ENCODE measurements at places on chromosomes 3 and 15.

DNA sequence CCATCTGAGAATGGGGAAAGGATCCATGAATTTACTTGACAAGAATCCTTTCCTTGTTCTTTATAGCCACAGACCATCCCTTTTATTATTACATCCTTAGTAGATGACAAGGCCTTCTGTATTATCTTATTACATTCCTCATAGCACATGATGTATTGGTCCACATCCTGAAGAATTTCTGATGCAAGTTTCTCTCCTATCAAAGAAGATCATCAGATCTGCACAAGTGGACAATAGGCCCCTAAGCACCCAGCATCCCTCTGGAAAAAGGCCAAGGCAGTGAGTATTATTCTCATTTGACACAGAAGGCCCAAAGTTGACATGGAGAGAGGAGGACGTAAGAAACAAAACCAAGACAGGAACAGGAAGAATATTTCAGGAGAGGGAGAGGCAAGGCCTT is 31.4 kb downstream of the MYL3 start:
- H3K4me3 ChIP-seq: no peak overlapping the region
- H3K27me3 ChIP-seq: no peaks in the 10 kb centered on the region
- H3K27ac ChIP-seq: no peak overlapping the region
- H3K4me1 ChIP-seq: peaks cover 10% of the 10 kb centered on the region
- no peak for DNase-seq

DNA sequence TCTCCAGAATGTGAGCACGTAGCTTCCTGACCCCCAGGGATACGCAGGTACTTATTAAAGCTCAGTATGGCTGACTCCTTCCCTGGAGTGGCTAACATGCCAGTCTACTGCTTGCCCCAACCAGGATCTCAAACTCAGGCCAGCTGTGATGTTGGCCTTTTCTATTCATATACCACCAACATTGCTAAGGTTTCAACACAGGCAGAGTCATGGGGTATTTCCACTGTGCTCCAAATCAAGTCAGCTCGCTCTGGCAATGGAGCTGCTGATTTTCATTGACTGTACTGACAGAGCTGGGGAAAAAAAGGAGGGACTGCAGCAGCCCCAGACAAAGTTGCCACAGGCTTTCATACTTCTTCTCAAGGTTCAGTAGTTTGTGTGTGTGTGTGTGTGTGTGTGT is 87.0 kb downstream of the CFAP20DC start:
- H3K27me3 ChIP-seq: no peaks in the 10 kb centered on the region
- H3K36me3 ChIP-seq: no peaks in the 10 kb centered on the region
- no peak overlapping the region for H3K27ac ChIP-seq
- no peaks in the 10 kb centered on the region for H3K4me1 ChIP-seq
- no peak overlapping the region for H3K4me3 ChIP-seq

DNA sequence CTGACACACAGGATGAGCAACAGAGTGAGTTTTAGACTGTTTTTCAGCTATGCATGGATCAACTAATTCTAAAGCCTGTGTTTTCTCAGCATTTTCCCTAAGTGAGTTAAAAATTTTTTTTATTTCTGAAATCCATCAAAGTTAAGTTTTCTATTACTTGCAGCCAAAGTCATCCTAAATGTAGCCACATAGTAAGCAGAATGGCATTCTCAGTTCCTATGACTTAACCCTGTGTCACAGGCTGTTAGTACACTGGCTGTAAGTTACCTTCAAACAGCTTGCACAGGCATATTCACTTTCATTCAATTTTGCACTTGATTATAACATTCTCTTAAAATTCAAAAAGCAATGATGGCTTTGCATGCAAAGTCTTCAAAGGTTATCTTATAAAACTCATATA is 368.2 kb downstream of the OCA2 start:
- H3K27ac ChIP-seq: no peak overlapping the region
- H3K36me3 ChIP-seq: no peaks in the 10 kb centered on the region
- no peaks in the 10 kb centered on the region for H3K4me1 ChIP-seq
- no peaks in the 10 kb centered on the region for H3K27me3 ChIP-seq

- H3K4me3 ChIP-seq: no peak overlapping the region
- no peaks in the 10 kb centered on the region for H3K36me3 ChIP-seq
- H3K4me1 ChIP-seq: no peaks in the 10 kb centered on the region
- H3K27ac ChIP-seq: no peak overlapping the region
- no peak for DNase-seq
Observed at GRCh38 chr3:122247825-122248185, 64.3 kb downstream of the CASR start.

GRCh38 chr3:48848816-48849515 is 1.3 kb upstream of the PRKAR2A start:
- no peaks in the 10 kb centered on the region for H3K36me3 ChIP-seq
- H3K27me3 ChIP-seq: no peaks in the 10 kb centered on the region
- H3K27ac ChIP-seq: no peak overlapping the region
- H3K4me1 ChIP-seq: no peaks in the 10 kb centered on the region
- no peak for DNase-seq
- H3K4me3 ChIP-seq: no peak overlapping the region

DNA sequence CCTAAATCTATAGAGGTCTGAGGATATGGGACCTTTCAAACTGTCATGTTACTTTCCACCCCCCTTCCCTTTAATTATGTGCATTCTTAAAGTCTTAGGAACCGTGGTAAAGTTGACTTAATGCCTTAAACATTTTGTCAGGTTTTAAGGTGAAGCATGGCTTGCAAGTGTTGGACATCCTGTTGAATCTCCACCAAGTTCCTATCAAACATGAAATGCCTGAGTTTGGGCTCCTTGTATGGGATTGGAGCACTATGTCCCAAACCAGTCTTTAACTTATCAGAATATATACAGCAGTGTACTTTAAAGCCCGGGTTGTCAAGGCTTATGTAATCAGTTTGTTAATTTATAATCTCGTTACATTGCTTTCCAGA is 1.1 kb downstream of the SNRK start:
- peak overlapping the region; percentile 77 for H3K27ac ChIP-seq
- peak overlapping the region; percentile 86 for H3K4me3 ChIP-seq
- peaks cover 7% of the 10 kb centered on the region for H3K27me3 ChIP-seq
- H3K36me3 ChIP-seq: peaks cover 19% of the 10 kb centered on the region
- DNase-seq: no peak

- H3K36me3 ChIP-seq: no peaks in the 10 kb centered on the region
- no peak overlapping the region for H3K27ac ChIP-seq
- DNase-seq: peak; percentile 16
- no peak overlapping the region for H3K4me3 ChIP-seq
- H3K4me1 ChIP-seq: peaks cover 8% of the 10 kb centered on the region
- no peaks in the 10 kb centered on the region for H3K27me3 ChIP-seq
Observed at GRCh38 chr15:66638377-66638776, 63.7 kb upstream of the SMAD6 start.

GRCh38 chr15:35546511-35547381 is 781 bp upstream of the DPH6 start:
- peak overlapping the region; percentile 98 for H3K27ac ChIP-seq
- no peaks in the 10 kb centered on the region for H3K36me3 ChIP-seq
- H3K4me1 ChIP-seq: peaks cover 23% of the 10 kb centered on the region
- no peak for DNase-seq
- peak overlapping the region; percentile 53 for H3K4me3 ChIP-seq

- no peak overlapping the region for H3K27ac ChIP-seq
- no peaks in the 10 kb centered on the region for H3K36me3 ChIP-seq
- H3K4me3 ChIP-seq: no peak overlapping the region
- DNase-seq: no peak
- no peaks in the 10 kb centered on the region for H3K4me1 ChIP-seq
Observed at GRCh38 chr15:101435761-101436160, 53.7 kb downstream of the PCSK6 start.

DNA sequence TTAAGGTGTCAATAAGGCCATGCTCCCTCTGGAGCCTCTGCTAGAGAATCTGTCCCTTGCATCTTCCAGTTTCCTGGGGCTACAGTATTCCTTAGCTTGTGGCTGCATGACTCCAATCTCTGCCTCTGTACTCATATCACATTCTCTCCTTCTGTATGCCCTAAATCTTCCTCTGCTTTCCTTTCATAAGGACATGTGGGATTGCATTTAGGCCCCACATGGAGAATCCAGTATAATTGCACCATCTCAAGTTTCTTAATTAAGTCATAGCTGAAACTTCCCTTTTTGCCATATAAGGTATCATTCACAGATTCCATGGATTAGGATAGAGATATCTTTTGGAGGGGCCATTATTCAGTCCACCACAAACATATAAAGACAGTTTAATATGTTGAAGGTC is 409.8 kb upstream of the TMCO5A start:
- no peak overlapping the region for H3K27ac ChIP-seq
- H3K4me3 ChIP-seq: no peak overlapping the region
- H3K36me3 ChIP-seq: no peaks in the 10 kb centered on the region
- DNase-seq: no peak
- H3K27me3 ChIP-seq: no peaks in the 10 kb centered on the region

- no peak for DNase-seq
- H3K4me1 ChIP-seq: no peaks in the 10 kb centered on the region
- H3K36me3 ChIP-seq: no peaks in the 10 kb centered on the region
- no peaks in the 10 kb centered on the region for H3K27me3 ChIP-seq
- H3K27ac ChIP-seq: no peak overlapping the region
- H3K4me3 ChIP-seq: no peak overlapping the region
Observed at GRCh38 chr15:47669221-47669620, 48.1 kb upstream of the SEMA6D start.

- H3K36me3 ChIP-seq: no peaks in the 10 kb centered on the region
- no peaks in the 10 kb centered on the region for H3K27me3 ChIP-seq
- no peak overlapping the region for H3K27ac ChIP-seq
Observed at GRCh38 chr3:107684431-107684925, 161.7 kb downstream of the BBX start.

DNA sequence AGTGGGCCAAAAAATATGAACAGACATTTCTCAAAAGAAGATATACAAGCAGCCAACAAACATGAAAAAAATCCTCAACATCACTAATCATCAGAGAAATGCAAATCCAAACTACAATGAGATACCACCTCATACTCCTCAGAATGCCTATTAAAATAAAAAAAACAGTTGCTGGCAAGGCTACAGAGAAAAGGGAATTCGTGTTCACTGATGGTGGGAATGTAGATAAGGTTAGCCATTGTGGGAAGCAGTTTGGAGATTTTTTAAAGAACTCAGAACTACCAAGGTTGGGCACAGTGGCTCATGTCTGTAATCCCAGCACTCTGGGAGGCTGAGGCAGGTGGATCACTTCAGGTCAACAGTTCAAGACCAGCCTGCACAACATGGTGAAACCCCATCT is 27.8 kb upstream of the C15orf40 start:
- peaks cover 70% of the 10 kb centered on the region for H3K36me3 ChIP-seq
- no peak for DNase-seq
- H3K27ac ChIP-seq: no peak overlapping the region
- no peaks in the 10 kb centered on the region for H3K27me3 ChIP-seq

GRCh38 chr3:181851063-181851462 is 139.3 kb downstream of the SOX2 start:
- H3K4me1 ChIP-seq: no peaks in the 10 kb centered on the region
- H3K36me3 ChIP-seq: no peaks in the 10 kb centered on the region
- DNase-seq: no peak
- no peak overlapping the region for H3K4me3 ChIP-seq
- H3K27me3 ChIP-seq: no peaks in the 10 kb centered on the region

DNA sequence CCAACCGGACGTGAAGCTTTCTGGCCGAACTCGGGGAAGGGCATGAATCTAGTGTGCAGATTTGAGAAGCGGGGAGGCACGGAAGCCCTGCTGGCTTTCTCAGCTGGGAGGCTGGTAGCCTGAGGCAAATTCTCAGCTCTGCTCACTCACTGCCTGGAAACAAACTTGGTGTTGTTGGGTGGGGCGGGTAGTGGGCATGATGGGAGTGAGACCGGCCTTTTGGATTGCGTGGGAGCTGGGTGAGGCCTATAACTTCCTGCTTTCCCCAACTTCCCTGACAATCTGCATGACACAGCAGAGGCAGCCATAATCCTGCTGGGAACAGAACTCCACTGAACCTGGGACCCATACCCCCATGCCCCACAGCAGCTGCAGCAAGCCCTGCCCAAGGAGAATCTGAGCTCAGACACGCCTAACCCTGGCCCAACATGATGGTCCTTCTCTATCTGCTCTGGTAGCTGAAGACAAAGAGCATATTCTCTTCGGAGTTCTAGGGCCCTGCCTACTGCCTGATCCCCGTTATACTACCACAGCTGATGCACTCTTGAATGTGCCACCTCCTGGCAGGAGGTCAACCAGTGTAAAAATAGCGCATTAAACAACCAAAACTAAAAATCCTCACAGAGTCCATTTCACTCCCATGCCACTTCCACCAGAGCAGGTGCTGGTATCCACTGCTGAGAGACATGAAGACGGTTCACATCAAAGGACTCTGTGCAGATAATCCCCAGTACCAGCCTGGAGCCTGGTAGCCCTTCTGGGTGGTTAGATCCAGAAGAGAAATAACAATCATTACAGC is 44.7 kb downstream of the CEP70 start:
- H3K27ac ChIP-seq: no peak overlapping the region
- peaks cover 54% of the 10 kb centered on the region for H3K36me3 ChIP-seq
- no peak for DNase-seq
- no peak overlapping the region for H3K4me3 ChIP-seq

DNA sequence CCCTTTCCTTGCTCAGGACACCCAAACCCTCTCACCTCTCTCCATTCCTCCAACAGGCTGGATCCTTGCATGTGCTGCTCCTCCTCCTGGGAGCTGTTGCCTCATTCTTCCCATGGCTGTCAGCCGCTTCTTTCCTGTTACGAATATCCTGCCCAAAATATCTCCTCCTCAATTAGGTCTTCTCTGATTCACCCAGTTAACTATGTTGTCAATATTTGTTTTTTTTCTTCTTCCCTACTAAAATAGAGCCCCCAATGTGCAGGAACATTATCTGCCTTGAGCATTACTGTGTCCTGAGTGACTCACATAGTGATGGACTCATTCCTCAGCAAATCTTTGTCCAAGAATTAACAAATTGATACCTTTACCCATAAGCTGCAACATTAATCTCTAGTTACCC is 357.2 kb downstream of the CLSTN2 start:
- no peak for DNase-seq
- peaks cover 8% of the 10 kb centered on the region for H3K27me3 ChIP-seq
- no peak overlapping the region for H3K27ac ChIP-seq
- H3K4me3 ChIP-seq: no peak overlapping the region
- no peaks in the 10 kb centered on the region for H3K36me3 ChIP-seq

DNA sequence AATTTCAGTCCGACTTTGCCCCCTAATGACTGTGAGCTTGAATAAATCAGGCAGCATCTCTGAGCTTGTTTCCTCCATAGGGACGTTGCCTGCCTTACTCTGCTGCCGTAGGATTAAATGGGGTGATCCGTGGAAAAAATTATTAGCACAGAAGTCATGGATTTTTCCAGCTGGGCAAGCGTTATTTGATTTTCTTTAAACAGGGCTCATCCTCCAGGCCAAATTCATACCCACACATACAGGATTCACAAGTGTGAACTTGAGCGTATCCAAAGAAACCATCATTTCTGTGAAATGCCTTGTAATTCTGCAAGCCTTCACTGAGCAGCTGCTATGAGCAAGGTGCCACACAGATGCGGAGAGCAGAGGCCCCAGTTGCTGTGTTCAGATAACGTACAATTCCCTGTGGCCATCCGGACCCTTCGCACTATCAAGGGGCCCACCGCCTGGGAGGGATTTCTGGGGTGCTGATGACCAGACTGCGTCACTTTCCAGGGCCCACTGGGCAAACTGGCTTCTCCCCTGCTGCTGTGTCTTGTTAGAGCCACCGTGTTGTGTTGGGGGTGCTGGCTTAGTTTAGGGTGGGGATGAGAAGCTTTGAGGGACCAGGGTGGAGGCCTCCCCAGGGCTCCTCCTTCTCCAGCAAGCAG is 61.4 kb downstream of the MGLL start:
- peaks cover 7% of the 10 kb centered on the region for H3K27me3 ChIP-seq
- H3K27ac ChIP-seq: no peak overlapping the region
- DNase-seq: no peak
- no peaks in the 10 kb centered on the region for H3K4me1 ChIP-seq
- H3K4me3 ChIP-seq: no peak overlapping the region
